ENCODE measurements at places on chromosomes 3 and 15. TPM values are rescaled to one million over a fixed set of nuclear protein-coding genes. Genes with fewer than 3 reads are reported as not detected.
A peak's percentile ranks its signal among the peaks of the same experiment; 100 is the strongest.

The RASGRP1 gene
- 0.28 TPM for total RNA-seq

- DNase-seq, result no peak
These were observed 63.9 kb downstream of the TNFAIP8L3 start for GRCh38 chr15:51030649-51031316.

- DNase-seq, result no peak
These were observed 58.7 kb upstream of the PLXND1 start for GRCh38 chr3:129665024-129665768.

The CACNA2D3 gene
- total RNA-seq, result 0.10 TPM

DNA sequence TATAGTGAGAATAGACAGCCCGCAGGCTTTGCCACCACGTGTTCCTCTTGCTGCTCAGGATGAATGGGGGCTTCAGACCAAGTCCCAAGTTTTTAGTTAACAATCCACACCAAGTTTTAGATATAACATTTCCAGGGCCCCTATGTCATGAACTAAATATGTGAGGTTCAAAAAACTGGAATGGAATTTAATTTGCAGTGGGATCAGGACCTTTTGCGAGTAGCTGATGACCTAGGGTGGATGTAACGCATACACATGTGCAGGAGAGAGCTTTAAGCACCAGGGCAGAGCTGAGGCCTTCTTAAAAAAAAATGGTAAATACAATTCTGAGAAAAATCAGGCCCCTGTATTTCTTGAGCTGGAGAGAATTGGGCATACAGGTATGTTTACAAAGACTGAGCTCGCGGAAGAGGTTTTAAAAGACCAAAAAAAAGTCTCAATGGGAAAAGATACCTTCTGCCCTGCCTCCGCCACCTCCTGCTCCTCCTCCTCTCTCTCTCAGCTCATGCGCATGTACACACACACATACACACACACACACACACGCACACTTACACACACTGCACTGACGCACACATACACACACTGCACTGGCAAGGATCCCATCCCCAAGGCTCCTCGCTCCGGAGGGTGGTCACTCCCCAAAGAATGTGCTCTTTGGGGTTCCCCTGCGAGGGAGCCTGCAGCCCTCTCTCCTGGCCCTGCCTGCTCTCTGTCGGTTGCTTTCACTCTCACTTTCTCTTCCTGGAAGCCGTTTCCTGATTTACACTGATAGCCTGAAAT, 48.2 kb upstream of the IGF1R start:
- peak; percentile 55 for DNase-seq

GRCh38 chr3:64459711-64460110, 228.1 kb downstream of the ADAMTS9 start:
- DNase-seq, result no peak

The HHATL gene
- total RNA-seq, result 0.40 TPM

- no peak for DNase-seq
These were observed 21.7 kb downstream of the FBLN2 start for GRCh38 chr3:13570391-13571194.

GRCh38 chr15:57949374-57949943, 116.1 kb downstream of the ALDH1A2 start:
- no peak for DNase-seq

GRCh38 chr15:61101543-61101942, 127.6 kb downstream of the RORA start:
- DNase-seq, result no peak

The IFT57 gene
- 3.8 TPM for total RNA-seq

The DCLK3 gene
- total RNA-seq, result 0.05 TPM

DNA sequence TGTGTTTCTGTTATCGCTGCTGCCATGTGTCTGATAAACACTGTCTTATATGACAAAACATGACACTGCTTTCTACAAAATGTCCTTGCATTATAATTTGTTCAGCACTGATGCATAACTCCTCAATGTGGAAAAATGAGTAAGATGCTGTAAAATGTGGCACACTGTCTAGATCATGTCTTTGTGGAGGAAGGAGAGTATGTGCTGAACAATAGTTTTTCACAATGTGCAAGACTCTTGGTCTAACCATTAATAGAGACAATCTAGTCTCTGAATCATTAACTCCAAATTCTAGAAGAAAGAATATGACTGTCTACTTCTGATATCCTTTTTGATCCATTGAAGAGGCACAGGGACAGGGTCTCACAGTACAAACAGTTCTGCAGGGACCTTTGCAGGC, 127.9 kb upstream of the RARB start:
- DNase-seq, result no peak

- peak; percentile 68 for DNase-seq
These were observed 198.7 kb downstream of the AKAP13 start for GRCh38 chr15:85578941-85579701.

DNA sequence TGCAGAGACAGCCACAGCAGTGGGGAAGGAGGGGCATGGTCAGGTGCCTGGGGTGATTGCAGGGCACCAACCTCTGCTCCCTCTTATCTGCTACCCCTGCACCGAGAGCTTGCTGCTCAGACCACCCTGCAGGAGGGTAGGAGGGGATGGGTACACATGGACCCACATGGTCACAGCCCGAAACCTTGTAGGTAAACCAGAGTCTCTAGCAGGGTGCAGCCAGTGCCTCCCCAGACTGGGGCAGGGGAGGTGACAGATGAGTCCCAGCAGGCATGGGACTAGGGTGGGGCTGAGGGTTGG, 49.2 kb downstream of the FAH start:
- DNase-seq, result no peak

DNA sequence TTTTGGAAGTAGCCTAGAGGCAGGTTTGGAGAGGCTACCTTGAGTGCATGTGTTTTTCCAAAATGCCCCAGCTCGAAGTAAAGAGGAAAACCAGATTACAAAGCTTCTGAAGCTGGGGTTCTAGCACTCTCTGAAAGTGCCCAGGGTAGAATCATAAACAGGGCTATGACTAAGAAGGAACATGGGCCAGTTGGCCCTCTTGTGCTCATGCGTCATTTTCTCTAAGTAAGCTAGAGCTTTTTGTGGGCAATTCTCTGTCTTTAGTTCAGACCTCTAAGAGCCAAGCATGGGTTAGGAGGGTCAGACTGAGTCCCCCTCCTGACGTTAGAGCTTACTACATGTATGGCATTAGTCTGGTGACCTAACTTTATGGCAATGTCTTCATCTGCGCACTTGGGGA, 129.5 kb upstream of the UMPS start:
- DNase-seq, result no peak

The TMEM45A gene
- 62.7 TPM for total RNA-seq

- DNase-seq, result peak; percentile 86
These were observed 65.8 kb downstream of the MB21D2 start for GRCh38 chr3:192851821-192852372.

The GOLGA6L7 gene
- total RNA-seq, result not detected

The GHRL gene
- total RNA-seq, result 0.30 TPM

DNA sequence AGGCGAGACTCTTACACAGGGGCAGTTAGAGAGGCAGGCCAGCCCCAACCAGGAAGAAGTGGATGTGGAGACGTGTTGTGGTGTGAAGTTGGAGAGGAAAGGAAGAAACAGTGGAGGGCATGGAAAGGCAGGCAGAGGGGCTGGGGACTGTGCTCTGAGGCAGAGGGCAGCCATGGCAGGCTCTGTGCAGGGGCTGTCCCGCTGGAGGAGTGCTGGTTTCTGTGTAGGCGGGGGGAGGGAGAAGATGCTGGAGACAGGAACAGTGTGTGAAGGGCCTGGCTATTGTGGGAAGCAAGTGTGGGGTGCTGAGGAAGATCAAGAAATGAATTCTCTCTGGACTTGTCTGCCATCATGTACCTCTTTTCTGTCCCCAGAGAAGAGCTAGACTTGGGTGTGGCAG, 21.0 kb downstream of the SNAPC5 start:
- no peak for DNase-seq

GRCh38 chr3:68943753-68944500, 11.6 kb upstream of the TAFA4 start:
- no peak for DNase-seq

Data from left lobe of liver (tissue), 2 donors.